ENCODE measurements at places on chromosomes 12 and 14. TPM values are rescaled to one million over a fixed set of nuclear protein-coding genes. Genes with fewer than 3 reads are reported as not detected.

The TSPAN8 gene
- total RNA-seq = 0.16 TPM

- no peak for DNase-seq
Observed at GRCh38 chr14:95363468-95363954, 43.8 kb upstream of the CLMN start.

- no peak for DNase-seq
Observed at GRCh38 chr12:41794336-41794735, 350.3 kb downstream of the GXYLT1 start.

DNA sequence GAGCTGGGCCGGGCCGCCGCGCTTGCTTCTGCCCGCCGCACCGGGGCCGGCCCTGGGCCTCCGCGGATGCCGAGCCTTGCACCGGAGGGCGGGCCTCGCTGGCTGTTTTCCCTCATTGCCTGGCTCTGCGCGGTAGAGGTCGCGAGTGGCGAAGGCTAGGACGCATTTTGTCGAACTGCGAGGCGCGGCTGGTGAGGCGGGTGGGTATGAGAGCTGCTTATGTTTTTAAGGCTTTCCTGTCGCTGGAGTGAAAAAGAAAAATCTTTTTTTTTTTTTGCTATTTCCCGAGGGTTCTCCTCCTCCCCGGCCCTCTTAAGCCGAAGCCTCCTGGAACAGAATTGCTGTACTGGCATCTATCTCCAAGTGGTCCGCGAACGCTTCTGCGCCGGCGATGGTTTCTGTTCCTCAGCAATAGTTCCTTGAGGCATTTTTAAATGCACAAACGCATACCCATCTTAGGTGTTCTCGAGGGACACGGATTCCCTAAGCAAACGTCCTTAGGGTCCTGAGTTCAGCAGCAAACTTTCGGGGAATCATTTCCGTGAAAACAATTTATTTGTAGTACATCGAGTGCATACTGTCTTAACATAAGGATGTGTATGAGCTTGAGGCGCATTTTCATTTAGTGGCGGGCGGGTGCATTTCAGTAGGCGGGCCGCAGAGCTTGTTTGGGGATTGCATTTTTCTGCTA lies 631 bp downstream of the RESF1 start:
- peak; percentile 17 for DNase-seq

DNA sequence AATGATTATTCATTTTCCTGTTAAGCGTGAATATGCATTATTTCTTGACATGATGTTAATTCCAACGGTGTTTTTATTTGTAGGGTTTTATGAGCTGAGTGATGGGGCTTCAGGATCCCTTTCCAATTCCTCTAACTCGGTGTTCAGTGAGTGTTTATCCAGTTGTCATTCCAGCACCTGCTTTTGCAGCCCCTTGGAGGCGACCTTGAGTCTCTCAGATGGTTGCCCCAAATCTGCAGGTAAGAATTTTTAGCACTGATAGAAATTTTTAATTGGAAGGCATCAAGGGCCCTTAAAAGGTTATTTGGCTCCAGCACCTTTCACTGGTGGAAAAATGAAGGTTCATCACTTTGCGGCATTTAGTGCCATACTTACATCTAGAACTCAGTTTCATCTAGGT lies 3.7 kb downstream of the DACT1 start:
- DNase-seq = peak; percentile 19

The IPO8 gene
- total RNA-seq = 44.8 TPM

The FSCB gene
- not detected for total RNA-seq

DNA sequence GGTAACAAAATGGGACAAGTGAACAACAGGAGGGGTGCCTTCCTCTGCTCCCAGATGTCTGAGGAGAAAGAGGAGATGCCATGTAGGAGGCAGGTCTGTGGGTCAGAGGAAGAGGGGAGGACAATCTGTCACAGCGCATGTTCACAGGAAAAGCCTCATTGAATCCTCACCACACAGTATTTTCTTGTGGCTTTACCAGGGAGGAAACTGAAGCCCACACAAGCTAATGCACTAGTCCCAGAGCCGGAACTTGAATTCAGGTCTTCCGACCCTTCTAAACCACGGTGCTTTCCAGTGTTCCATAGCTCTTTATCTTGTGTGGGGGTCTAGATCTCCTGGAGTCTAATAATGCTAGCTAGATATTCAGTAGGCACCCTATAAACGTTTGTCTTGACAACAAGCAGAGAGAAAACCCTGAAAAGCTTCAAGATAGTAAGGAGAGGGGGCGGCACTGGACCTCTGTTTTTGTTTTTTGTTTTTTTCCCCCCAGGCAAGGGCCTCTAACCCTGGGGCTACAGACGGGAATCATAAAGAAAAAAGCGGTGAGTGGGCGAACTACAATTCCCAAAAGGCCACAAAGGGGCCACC lies 371 bp upstream of the SHMT2 start:
- DNase-seq = no peak

The CRY1 gene
- total RNA-seq = 23.1 TPM

DNA sequence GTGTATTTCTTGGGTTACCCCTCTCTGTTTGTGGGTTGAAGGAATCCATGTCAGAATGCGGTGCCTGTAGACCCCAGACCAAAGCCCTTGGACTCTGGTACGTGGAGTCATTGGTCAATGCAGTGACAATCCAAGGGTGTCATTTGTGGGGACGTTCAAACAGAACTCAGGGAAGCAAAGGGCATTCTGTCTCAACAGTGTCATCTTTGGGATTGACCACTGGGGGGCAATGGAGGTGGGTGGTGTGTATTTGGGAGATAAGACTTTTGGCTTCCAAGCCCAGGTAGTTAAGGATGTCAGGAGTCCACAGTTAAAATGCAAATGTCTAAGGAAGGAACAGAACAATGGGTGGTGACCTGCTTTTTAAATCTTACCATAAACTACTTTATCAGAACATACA lies 54.6 kb upstream of the CCDC175 start:
- DNase-seq = peak; percentile 40

The CCDC38 gene
- 0.07 TPM for total RNA-seq

DNA sequence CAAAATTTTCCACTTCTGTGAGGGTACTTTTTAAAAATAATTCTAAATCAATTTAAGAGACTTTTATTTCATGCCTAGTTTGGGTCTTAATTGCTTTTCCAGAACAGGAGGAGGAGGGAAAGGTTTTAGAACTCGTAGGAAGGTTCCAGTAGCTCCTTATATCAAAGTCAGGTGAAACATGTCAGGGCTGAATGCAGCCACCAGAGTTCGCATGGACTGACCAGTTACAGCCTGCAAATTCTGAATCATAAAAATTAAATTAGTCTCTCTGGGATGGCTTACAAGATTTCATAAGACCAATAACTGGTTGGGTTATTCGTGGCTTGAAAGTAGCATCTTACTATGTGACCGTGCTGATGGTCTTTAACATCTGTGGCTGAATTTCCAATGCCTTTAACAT lies 397 bp downstream of the BDKRB1 start:
- DNase-seq = no peak

GRCh38 chr12:116104167-116104767 lies 173.2 kb downstream of the MED13L start:
- DNase-seq = no peak

- no peak for DNase-seq
Observed at GRCh38 chr12:113961921-113962710, 4.0 kb downstream of the RBM19 start.

The PTHLH gene
- not detected for total RNA-seq

DNA sequence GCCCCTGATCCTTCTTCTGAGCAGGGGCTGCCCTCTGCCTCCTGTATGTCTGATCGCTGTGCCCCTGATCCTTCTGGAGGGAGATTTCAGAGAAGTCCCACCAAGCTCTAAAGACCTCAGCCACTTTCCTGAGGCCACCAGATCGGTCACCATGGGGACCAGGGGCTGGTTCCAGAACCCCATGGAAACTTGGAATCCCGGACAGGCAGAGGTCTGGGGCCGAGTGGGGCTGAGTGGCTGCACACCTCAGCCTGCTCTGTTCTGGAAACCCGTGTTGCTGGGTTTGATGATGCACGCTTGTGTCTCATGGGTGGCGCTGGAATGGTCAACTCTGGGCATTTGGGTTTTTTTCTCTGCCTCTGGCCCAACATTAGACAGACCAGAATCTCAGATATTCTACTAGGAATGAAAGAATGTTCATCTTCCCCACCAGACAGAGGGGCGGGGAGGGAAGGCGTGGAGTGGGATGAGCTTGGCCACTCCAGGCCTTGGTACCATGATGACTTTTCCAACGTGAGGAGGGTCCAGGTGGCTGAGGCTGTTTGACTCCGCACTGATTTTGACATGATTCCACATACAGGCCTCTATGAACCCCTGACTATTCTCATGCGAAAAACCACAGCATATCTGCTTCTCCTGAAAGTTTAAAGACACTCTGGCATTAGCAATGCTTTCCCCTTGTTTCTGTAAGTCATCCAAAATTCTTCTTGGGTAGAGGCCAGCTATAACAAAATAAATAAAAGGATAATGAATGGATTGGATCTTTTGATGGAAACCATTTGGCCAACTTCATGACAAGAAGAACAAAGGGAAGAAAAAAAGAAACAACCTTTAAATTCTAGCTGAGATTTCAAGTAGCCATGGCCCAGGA lies 114.5 kb downstream of the ADGRD1 start:
- no peak for DNase-seq
